ENCODE measurements at places on chromosomes 6 and 20.
A peak's percentile ranks its signal among the peaks of the same experiment; 100 is the strongest.

GRCh38 chr6:110125361-110125760 lies 54.1 kb downstream of the WASF1 start:
- DNase-seq: no peak

- DNase-seq: peak; percentile 43
These were observed 56.4 kb upstream of the DUSP22 start for GRCh38 chr6:235763-236360.

DNA sequence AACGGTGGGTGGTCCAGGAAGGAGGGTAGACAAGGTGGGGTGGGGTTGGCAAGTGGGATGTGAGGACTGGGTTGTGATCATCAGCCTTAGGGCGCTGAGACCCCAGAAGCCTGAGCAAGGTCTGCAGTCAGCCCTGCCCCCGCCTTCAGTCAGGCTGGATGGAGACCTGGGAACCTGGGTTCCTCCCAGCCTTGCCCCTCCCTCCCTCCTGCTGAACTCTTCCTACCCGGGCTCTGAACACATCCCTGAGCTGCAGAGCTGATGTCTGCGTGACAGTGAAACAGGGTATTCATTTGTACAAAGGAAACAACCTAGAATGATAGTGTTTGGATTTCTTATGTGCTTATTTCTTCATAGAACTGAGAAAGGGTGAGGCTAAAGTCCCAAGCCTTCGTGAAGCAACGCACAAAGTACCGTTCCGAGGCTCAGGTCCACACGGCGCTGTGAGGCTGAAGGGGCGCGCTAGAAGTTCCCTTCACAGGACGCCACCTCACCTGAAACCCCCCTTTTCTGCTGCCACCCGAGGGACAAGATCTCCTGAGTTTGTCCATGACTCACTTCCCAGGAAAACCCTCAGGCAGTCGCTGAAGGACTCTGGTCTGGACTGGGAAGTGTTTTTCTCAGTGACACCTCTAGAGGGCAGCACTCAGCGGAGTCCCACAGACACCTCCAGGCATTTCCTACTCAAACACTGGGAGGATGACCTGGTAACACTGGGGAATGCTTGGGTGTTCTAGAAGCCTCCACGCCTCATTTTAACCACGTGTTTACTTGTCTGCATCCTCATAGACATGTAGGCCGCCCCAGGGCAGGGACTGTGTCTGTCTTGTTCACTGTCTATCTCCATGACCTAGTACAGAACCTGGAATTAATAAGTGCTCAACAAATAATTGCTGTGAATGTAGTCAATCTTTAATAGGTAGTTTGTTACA lies 1.2 kb downstream of the GSTA5 start:
- DNase-seq: peak; percentile 48

DNA sequence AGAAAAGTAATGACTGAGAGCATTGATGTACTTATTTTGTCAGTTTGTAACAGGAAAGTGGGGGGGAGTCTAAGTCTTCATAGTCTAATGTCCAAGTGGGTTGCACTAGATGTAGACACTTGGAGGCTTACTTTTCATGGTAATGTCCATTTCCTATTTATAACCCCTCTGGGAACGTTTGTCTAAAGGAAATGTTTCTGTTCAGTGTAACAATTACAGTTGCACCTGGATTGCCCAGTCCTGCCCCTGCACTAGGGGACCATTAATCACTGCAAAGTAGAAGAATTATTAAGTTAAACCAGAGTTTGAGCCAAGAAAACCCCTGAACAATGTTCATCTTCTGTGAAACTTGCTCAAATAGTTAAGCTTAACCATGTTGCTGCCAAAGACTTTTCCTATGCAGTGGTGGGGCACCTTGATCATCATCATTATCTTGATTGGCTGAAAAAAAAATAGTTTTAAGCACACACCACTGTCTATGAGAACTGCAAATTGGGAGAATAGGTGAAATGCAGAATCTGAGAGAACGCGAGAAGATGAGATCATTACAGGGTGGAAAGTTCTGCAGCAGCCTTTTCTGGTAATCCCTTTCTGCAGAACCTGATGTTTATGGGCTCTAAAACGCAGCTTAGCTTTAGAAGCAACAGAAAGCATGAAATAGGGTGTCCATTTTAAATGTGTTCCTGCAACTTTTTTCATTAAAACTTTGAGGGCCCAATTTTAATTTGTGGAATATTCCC lies 106.0 kb downstream of the ZNF217 start:
- no peak for DNase-seq

- DNase-seq: no peak
These were observed 34.7 kb downstream of the HM13 start for GRCh38 chr20:31548820-31549512.
